ENCODE measurements at places on chromosomes 1 and 21.

GRCh38 chr1:45499415-45499769, 481 bp downstream of the CCDC163 start:
- DNase-seq: peak; percentile 19

- no peak for DNase-seq
Measured at GRCh38 chr1:91827459-91828321, 58.3 kb downstream of the TGFBR3 start.

- DNase-seq: no peak
Measured at GRCh38 chr21:36803816-36804439, 105.0 kb downstream of the SIM2 start.

GRCh38 chr1:59309795-59310548, 13.1 kb downstream of the FGGY start:
- no peak for DNase-seq

DNA sequence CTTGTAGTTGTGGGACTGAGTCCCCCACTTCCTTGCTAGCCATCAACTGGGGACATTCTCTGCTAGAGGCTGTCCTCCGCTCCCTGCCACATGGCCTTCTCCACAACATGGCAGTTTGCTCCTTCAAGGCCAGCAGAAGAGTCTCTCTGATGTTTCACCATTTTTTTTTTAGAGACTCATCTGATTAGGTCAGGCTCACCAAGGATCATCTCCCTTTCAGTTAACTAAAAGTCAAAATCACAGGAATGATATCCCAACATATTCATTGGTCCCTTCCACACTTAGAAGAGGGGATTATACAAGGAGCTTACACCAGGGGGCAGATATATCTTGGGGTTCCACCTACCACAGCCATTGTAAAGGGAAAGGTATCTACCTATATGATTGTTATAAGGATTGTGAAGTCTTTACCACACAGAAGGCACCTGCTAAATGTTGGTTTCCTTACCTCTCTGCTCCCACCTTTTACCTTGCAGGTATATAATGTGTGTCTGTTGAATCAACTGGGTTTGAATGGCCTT, 23.3 kb downstream of the RIMKLA start:
- DNase-seq: no peak

- no peak for DNase-seq
Measured at GRCh38 chr1:8324176-8324810, 6.4 kb downstream of the SLC45A1 start.

All from activated naive CD8-positive, alpha-beta T cell treated with anti-CD3 and anti-CD28 coated beads for 36 hours (primary cell).